Spinal cord (tissue), 10 donors: ENCODE measurements at places on chromosomes 1 and 21.

GRCh38 chr1:108066808-108067207 is 101.8 kb upstream of the VAV3 start:
- DNase-seq, result no peak

DNA sequence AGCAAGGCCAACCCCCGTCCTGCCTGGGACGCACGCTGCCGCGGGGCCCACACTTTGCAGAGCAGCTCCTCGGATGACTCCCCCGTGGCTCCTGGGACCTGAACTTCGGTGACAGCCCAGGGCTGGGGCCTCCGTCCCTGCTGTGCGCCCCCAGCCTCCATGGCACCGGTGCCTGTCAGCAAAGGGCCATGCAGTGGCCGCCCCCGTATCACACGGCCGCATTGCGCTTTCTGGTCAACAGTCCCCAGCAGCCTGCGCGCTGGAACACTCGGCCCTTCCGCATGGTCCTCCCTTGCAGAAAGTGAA is 18.0 kb downstream of the NADK start:
- no peak for DNase-seq

DNA sequence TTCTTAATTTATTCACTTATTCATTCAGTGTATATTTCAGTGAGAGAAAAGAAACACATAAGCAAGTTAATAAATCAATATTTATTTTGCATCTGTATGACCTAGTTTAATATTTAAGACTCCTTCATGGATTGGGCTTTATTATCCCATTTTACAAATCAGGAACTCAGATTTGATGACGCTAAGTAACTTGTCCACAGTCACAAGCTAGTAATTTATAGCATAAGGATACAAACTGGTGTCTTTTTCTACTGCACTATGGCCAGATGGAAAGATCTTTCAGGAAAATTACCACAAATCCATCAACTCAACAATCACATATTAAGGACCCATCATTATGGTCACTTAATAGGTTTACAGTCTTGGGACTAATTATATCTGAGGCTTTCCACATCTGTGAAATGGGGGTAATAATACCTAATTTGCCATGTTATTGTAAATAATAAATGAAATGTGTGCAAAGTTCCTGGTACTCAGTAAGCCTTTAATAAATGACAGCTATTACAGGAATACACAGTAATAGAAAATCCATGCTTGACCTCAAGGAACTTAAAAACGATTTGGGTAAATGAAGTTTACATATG is 13.3 kb downstream of the CDKN2C start:
- no peak for DNase-seq

DNA sequence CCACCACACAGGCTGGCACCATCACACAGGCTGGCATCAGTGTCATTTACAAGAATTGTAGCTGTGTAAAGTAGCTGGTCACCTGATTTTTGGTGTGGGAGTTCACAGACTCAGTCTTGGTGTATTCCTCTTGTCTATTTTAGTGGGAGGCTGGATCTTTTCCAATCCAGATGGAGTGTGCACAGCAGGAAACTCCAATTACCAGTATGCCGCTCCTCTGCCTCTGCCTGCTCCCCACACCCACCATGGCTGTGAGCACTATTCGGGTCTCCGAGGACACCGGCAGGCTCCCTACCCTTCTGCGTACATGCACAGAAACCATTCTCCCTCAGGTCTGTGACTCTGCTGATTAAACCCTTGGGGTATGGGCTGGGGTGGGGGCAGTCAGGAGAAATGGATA is 24.2 kb downstream of the TBX19 start:
- DNase-seq, result peak; percentile 78

GRCh38 chr1:44835738-44836675 is 7.0 kb downstream of the PTCH2 start:
- no peak for DNase-seq

DNA sequence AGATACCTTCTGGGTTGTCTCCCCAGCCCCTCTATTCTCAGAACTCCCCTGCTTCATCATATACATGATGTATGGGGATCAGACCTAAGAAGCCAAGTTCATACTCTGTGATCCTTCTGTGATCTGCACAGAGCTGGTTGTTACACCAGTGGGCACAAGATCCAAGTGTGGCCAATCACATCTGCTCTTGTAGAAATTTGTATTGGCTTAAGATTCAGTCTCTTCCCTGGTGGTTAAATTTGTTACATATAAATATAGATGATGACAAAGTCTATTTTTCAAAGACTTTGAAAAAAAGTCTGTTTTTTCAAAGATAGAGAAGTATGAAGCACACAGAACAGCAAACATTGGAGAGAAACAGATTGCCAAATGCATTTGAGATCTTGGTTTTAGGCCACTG is 135.8 kb upstream of the FGGY start:
- no peak for DNase-seq

DNA sequence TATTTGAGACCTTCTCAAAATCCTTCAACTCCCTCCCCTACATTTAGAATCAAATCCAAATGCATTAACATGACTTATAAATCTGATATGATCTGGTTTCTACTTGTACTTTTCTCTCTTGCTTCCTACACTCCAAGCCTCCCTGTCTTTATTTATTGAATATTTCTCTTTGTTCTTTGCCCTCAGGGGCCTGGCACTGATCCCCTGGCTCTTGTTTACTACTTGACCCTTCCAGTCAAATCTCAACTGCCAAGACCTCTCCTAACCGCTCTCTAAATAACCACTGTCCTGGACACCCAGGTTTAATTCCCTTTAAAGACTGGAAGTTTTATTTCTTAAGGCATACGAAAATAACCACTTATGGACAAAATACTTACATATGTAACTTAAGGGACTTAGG is 248.9 kb downstream of the CHRM3 start:
- DNase-seq, result no peak

- no peak for DNase-seq
Observed at GRCh38 chr1:12769031-12769430, 4.5 kb upstream of the PRAMEF12 start.

GRCh38 chr1:229808272-229808671 is 182.2 kb downstream of the URB2 start:
- DNase-seq, result no peak

DNA sequence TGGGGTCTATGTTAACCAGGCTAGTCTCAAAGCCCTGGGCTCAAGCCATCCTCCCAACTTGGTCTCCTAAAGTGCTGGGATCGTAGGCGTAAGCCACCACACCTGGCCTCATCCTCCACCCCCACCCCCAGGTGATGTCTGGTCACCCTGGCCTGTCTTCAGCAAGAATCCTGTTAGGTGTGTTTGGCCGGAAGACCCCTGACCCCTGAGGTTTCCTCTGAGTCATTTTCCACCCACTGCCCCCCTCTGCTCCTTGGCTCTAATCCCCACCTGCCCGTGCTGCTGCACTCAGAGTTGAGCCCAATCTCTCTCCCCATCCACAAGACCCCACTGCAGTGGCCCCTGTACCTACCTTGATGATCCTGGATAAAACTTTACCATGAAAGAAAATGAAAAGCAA is 25.2 kb downstream of the SLC66A1 start:
- no peak for DNase-seq

- no peak for DNase-seq
Observed at GRCh38 chr1:47393141-47393540, 22.9 kb upstream of the FOXE3 start.

DNA sequence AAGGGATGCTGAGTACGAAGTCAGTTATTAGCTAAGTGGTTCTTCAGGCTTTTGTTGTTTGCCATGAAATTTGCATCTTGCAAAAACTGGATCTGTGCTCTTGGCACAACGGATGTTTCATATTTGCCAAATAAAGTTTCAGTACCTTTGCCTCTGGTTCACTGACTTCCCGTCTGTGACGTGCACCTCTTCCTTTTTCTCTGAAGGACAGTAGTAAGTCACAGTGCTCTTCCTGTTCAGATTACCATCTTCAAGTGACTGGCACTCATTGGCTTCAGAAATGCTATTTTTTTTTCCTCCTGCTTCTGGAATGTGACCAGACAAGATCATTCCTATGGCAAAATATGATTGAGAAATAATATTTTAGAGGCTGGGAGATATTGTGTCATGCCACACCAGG is 75.9 kb upstream of the GREM2 start:
- DNase-seq, result no peak

DNA sequence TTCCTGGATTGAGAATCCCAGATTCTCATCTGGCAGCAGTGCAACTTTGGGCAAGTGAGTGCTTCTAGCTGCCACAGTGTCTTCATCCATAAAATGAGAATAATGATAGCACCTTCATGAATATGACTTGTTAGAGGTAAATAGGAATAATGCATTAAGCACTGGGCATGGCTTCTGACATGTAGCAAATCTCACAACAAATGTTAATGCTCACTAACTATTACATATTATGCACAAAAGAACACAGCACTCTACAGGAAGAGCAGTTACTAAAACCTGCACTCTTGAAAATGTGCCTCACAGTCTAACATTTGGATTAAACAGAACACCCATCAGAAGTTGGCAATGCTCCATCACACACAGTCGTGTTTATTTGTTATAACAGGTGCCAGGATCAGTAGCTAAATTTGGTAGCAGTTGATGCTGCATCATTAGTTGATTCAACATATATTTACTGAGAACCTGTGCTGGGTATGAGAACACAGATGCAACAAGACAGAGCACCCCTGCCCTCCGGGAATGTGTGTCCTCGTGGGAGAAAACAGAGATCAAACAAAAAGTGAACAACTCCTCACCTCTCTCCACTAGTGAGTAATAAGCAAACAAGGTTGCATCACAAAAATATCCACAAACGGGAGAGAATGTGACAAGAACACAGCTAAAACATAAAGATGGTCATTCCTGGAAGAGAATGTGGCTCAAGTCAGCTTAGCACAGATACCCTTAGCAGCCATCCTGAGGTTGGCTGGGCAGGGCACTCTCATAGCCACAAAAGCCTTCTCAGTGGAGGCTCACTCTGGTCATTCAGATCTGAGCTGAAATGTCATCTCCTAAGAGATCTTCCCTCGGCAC is 26.2 kb upstream of the LBR start:
- peak; percentile 40 for DNase-seq

DNA sequence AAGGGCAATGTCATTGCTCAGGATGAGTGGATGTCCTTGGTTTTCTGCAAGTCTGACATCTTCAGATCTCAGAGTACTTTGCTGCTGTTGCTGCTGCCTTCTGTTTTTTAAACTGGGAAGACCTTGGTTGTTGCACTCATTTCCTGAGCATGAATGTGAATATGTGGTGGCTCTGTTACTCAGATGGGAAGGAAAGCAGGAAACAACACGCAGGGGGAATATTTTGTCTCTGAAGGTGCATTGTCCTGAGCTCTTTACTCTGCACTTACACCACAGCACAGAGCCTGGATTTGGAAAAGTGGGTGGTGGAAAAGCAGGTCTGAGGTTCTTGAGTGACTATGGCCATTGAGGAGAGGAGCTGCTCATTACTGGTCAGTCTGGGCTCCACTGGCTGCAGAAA is 36.3 kb downstream of the PTGFRN start:
- no peak for DNase-seq

DNA sequence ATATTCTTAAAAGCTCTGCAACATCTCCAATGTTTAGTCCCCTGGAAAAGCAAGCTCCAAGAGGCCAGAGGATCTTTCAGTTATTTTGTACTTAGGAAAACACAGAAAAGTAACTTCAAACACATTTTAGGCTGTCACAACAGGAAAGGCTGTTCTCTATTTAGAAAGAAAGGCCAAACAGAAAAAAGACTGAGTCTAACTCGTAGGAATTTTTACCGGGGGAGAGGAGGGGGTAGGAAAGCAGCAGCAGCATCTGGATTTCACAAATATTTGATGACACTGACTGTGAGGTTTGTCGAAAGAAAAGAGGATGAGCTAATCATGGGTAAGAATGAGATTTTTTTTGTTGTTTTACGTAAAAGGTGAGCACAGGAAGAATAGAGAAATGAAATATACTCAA is 107.1 kb downstream of the EIF4G3 start:
- no peak for DNase-seq

- no peak for DNase-seq
Observed at GRCh38 chr1:215905493-215906115, 338.5 kb downstream of the KCTD3 start.

DNA sequence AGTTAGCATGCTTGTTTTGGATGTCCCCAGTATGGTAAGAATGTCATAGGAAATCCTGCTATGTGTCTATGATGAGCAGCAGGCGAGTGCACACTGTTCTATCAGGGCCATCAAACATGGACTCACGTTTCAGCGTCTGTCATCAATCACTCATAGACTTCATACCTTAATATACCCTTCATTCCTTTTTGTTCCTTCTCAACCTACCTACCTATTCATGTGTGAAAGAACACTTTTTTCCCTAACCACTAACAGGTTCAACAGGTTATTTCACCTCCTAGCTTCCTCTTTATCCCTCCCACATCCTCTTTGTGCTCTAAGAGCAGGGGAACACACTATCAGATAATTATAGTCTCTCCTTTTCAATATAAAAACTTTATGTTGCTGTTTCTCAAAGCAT is 300.6 kb downstream of the TM2D1 start:
- no peak for DNase-seq

DNA sequence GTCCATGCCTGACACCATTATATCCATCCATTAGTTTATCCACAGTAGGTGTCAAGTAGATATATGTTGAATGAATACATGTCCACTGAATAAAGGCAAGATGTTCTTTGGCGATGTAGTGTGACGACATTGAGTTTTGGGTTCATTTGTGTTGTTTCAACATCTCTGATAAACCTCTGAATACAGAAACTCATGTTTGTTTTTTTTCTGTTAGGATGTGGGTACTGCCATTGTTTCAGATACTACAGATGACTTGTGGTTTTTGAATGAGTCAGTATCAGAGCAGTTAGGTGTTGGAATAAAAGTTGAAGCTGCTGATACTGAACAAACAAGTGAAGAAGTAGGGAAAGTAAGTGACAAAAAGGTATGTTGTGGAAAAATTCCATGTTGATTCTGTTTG is 28.1 kb downstream of the MDM4 start:
- DNase-seq, result no peak

- peak; percentile 78 for DNase-seq
Observed at GRCh38 chr1:27521861-27522431, 32.0 kb upstream of the WASF2 start.
